Hypothalamus (tissue), 51 donors: ENCODE measurements at places on chromosomes 1 and 21.
A peak's percentile ranks its signal among the peaks of the same experiment; 100 is the strongest.

GRCh38 chr1:207134581-207134980 is 30.5 kb downstream of the C4BPA start:
- DNase-seq = no peak

- DNase-seq = no peak
Measured at GRCh38 chr1:200130552-200130951, 103.0 kb downstream of the NR5A2 start.

DNA sequence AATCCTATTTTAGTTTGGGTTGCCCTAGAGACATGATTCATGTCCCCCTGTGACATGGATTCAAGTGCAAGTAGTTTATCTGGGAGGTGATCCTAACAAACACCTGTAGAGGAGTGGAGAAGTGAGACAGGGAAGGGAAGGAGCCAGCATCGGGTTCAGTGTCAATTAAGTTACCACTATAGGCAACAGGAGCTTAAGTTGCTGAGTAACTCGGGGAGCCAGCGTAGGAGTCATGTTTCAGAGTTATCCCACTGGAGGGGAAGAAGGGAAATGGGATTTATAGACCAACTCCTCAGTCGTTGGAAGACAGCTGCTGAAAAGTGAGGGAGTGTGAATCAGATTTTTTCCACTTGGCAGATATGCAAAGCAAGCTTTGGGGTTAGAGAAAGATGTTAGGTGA is 54.9 kb downstream of the SLC30A7 start:
- DNase-seq = no peak

DNA sequence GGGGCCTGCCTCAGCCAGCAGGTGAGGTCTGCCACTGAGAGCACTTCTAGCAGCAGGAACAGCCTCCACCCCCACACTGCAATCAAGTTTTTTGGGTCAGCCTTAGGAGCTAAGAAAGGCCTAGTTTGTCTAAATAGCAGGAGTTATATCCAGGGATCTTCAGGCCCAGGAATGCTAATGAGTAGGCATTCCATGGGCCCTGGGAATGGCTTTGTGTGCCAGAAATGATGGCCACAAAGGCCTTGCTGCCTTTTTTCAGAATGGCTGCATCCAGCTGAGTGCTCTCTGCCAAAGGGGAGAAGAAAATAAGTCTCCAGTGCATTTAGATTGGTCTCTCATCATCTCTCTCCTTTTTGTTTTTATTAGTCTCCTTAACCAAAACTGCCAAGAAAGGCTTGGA is 2.8 kb downstream of the MRTO4 start:
- no peak for DNase-seq

DNA sequence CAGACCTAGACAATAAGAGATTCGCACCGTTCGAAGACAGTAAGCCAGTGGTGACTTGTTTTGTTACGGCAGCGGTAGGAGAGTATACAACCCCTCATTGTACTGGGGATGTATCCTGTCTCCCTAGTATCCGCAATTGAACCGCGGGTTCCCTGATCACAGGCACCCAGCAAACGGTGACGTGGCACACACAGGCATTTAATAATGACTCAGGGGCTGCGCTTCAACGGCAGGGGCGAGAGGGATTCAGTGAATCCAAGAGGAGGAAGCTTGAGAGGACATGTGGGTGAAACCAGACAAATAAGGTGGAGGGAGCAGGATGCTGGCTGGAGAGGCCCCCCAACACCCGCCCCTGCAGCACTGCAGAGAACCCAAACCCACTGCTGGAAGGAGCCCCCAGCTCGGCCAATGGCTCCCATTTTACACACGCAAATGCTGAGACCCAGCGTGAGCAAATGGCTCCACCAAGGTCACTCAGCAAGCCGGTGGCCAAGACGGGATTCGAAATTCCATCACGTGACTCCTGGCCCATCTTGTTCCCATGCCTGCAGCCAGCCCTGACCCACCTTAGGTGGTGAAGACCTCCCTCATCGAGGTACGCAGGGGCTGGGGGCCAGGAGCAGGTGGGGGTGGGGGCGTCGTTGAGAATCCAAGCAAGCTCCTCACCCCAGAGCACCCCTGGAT is 149.9 kb downstream of the SYF2 start:
- DNase-seq = no peak

DNA sequence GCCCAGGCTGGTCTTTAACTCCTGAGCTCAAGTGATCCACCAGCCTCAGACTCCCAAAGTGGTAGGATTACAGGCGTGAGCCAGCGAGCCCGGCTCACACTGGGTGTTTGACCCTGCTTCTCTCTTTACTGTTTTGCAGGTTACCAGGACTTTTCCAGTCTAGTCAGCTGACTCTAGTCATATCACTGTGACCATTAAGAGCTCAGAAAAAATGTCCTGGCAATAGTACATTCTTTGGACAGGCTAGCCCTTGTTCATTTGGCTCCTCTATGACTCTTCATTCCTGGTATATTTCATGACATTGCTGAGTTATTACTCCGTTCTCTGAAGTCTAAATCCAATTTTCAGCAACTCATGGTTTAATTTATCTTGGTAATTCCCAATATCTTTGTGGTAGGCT is 8.0 kb upstream of the CA6 start:
- no peak for DNase-seq

DNA sequence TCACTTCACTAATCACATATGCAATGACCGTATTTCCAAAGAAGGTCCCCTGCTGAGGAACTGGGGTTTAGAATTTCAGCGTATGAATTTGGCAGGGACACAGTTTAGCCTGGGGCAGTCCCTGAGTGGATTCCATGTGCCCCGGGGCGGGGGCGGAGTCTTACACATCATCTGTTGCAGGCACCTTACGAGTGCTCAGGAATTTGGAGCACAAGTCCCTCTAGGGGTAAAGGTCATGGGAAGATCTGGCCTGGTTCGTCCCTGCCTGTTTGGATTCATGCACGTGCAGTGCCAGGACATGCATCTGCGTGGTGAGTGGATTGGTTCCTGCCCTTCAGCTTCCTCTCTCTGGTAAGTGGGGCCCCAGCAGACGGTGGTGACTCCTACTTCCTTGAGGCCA is 208.3 kb upstream of the C1orf174 start:
- DNase-seq = no peak

DNA sequence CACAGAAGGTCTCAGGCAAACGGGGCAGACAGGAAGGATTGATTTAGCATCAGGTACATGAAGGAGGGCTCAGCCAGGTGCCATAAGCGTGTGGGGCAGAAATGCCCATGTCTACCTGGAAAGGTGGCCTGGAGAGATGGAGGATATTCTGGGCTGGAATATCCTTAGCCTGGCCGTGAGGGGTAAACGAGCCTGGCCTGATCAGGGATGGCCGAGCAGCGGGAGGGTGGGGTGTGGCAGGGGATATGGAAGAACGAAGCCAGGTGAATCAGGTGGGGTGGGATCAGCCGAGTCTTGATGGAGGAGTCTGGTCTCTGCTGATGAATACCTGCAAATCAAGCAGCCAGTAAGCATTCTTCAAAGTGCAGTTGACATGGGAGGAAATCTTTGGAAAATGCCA is 35.5 kb upstream of the TTC22 start:
- DNase-seq = no peak

- DNase-seq = peak; percentile 81
Measured at GRCh38 chr1:177170756-177171535, at the start of gene BRINP2. Gene BRINP2, plus strand, starts transcription at chr1:177170958. Its CDS starts 58,919 bp downstream, at chr1:177229877.
